ENCODE measurements at places on chromosomes 5 and 9. TPM values are rescaled to one million over a fixed set of nuclear protein-coding genes. Genes with fewer than 3 reads are reported as not detected.

DNA sequence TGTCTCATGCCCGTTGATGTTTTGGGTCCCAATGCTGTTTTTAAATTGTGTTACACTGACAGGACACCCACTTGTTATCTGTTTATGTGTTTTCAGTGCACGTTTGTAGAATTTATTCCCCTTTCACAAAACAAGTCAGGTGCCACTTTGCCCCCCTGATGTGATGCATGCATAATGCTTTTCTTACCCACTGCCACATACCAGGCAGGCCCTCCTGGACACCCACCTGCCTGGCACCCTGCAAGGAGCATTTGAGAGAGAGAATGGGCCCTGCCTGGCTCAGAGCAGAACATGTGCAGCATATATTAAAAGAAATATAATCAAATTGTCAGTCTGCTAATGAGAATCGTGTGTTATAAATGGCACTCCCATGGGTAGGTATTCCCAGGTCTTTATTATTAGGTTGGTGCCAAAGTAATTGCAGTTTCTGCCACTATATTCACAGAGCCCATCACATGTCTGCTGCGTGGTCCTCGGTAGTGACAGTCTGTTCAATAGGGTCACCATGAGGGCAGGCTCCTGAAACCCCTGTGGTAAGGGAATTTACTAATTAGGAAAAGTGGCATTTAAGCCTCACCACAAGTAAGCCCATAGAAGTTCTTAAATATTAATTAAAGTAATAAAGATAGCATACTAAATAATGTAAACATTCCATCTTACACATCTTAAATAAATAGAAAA is 52.2 kb upstream of the CKMT2 start:
- no peak for DNase-seq

DNA sequence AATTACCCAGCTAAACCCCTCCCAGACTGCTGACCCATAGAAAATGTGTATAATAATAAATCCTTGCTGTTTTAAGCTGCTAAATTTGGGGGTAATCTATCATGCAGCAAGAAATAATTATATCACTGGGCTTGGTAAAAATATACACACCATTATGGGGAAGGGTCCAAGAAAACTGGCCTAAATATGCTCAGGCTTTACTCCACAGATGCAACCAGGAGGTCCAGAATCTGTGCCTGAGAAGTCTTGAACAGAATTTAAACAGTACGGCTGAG is 102.5 kb upstream of the SLC44A1 start:
- DNase-seq = no peak

- DNase-seq = no peak
These were observed 353.7 kb downstream of the CSNK1G3 start for GRCh38 chr5:123865641-123866040.

- no peak for DNase-seq
These were observed 31.2 kb upstream of the SLC28A3 start for GRCh38 chr9:84371737-84372136.

The GMCL2 gene
- not detected for polyA plus RNA-seq

The ZDHHC12 gene
- polyA plus RNA-seq = 17.5 TPM

DNA sequence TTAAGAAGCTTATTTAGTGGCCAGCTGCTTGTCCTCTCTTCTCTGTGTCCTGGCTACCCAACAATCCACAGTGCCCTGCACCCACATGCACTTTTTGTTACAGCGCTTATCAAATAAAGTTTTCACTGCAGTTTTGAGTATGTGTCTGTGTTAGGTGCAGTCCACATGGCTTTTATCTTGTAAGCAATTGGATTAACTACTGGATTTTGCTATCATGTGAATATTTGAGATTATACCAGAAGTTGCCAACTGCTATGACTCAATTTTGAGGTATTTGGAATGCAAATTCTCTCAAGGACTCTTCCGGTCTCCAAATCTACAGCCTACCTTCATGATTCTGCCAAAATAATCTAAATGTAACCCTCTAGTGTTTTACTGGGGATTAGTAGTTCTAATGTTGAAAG is 690.2 kb downstream of the NR2F1-AS1 start:
- no peak for DNase-seq

Data from left renal cortex interstitium (tissue), 4 donors.